Sciatic nerve (tissue), 2 donors: ENCODE measurements at places on chromosomes 6 and 20. TPM values are rescaled to one million over a fixed set of nuclear protein-coding genes. Genes with fewer than 3 reads are reported as not detected.

DNA sequence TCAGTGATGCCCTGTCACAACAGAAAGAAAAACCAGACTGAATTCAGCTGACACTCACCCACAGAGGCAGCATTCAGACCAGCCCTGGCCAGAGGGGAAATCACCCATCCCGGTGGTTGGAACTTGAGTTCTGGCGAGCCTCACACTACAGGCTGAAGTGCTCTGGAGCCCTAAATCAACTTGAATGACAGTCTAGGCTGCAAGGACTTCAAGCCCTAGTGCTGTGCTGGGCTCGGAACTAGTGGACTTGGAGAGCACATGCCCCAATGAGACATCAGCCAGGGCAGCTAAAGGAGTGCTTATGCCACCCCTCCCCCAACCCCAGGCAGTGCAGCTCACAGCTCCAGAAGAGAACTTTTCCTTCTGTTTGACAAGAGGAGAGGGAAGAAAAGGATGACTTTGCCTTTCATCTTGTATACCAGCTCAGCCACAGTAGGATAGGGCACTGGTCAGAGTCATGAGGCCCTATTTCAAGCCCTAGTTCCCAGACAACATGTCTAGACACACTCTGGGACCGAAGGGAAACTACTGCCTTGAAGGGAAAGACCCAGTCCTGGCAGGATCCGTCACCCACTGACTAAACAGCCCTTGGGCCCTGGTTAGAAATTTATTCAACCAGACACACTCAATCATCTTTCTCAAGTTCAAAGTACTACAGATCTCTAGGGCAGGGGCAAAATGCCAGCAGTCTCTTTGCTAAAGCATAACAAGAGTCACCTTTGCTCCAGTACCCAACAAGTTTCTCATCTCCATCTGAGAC, 43.2 kb upstream of the PNRC1 start:
- no peak for DNase-seq

GRCh38 chr6:4891141-4891540, 112.7 kb downstream of the RPP40 start:
- no peak for DNase-seq

DNA sequence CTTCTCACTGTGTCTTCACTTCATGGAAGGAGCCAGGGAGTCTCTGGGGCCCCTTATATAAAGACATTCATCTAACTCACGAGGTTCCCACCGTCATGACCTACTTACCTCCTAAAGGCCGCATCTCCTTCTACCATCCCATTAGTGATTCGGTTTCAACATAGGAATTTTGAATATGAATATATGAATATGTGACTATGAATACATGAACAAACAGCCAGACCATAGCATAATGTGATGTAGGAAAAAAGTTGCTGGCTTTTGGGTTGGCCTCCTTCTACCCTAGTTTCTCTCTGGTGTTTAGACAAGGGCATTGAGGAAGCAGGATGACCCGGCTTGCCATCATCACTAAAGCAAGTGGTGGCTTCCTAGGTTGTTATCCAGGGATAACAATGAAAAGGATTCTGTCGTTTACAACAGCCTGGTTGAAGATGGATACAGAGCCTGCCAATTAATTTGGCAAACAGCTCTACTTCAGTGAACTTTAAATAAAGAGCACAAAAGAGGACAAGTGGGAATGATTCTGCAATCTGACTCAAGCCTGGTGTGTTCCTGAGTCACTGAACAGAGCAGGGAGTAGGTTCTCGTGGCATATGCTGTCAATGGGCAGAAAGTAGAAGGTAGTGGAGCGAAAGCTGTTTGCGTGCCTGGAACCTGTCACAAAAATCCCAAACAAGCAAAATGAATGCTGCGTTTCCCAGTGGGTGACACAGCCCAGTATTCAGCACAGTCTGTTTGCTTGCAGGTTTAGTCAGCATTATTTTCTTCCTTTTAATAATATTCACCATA, 44.0 kb upstream of the DOK5 start:
- no peak for DNase-seq

- no peak for DNase-seq
Observed at GRCh38 chr20:41615676-41616075, 2.5 kb downstream of the CHD6 start.

DNA sequence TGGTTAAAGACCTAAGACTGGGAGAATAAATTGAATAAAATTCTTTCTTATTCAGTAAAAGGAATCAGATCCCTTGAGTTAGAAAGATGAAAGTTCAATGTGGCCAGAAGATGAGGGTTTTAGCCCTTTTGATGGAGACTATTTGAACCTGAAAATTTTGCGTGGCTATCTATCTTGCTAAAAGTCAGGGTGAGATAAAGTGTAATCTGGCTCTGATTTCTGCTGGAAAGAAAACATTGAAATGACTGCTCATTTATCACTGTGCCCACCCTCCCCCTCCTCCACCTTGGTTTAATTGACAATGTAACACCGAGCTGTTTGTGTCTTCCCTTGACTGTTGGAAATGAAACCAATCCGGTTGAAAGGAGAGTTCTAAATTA, 32.9 kb upstream of the TCF21 start:
- DNase-seq: no peak

- no peak for DNase-seq
Observed at GRCh38 chr20:36113566-36114250, 40.8 kb upstream of the EPB41L1 start.

GRCh38 chr6:36149476-36149875, 19.2 kb downstream of the MAPK13 start:
- no peak for DNase-seq

DNA sequence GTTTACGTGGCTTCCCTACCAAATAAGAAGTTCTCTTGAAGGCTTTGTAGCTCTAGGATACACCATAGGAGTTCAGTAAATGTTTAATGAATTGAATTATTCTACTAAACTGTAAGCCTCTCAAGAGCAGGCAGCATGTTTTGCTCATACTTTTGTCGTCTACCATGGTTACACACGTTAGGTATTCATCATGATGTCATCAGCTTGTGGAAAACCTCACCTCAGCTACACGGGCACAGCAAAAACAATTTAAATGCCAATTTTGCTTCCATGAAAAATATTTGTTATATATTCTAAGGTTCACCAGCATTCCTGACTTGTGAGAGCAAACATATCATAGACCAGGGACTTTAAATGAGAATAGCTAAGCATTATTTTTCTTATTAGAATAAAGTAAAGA, 16.7 kb downstream of the NCOA5 start:
- no peak for DNase-seq

DNA sequence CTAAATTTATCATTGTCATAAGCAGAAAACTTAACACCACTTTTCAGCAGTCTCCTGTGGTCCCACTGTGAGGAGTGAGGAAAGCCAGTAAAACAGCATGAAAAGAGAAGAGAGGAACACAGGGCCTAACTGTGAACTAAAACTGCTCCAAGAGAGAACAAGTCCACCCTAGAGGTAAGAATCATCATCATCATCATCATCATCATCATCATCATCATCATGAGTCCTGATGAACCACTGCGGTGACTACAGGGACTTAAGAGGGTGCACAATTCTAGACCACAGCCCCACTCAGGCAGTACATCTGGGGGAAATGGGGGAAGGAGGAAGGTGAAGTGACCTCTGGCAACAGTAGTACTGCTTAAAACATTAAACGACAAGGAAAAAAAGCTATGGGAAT, 13.6 kb downstream of the ZNF337 start:
- no peak for DNase-seq

- no peak for DNase-seq
Observed at GRCh38 chr6:127391094-127391953, 47.9 kb upstream of the ECHDC1 start.

DNA sequence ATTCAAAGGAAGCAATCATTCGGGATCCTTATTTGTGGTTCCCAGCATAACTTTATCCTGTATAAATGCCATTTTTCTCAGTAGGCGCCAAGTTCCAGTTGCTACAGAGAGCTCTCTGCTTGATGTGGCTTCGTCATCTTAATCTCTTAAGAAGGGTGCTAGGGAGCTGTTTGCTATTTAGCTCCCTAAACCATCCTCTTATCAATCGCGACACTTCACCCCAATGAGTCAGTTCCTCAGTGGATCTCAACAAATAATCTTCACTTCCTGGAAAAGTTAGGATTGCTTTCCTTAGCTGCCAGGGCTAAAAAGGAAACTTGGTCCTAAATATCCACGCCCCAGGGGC, 1.3 kb upstream of the NKAIN2 start:
- no peak for DNase-seq

DNA sequence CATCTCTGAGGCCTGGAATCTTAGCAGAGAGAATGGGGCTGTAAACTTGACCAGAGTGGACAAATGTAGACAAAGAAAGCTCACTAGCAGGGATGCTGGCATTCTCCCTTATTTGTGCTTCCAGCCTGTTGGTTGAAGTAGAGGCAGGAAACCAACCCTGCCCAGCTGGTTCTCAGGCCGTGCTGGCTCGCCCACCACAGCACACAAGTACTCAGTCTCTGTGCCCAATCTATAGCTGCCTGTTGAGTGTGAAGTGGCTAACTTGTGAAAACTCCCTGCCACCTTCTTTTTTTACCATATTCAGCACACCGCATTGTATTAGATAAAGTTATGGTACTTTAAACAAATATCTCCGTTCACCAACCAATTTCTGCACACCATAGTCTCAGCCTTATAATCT, 37.3 kb downstream of the HDDC2 start:
- DNase-seq: no peak

DNA sequence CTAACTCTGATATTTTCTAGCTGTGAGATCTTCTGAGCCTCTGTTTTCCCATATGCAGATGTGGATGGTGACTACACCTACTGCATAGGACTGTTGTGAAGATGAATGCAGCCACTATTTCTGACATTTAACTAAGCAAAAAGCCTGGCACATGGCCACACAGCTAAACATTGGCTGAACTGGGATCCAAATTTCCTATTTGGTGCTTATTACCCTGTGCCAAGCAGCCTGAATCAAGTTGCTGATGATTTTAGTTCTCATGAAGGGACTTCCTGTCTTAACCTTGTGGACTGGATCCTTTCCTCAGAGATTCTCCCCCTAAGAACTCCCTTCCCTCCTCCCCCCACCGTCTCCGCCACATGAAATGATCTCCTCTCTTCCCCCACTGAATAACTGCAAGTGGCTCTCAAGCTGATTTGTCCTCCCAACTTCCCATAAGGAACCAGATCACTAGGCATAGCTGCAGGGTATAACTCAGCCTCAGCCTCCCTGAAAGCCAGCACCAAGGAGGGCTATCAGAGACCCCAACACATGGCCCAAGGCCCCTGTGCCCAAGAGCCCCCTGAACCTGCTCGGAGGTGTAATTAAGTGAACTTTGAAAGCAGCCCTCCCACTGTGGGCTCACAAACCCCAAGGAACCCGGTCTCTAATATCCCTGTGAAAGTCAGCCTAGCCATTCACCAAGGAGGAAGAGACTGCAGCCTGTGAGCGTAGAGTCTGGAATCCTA, 55.7 kb downstream of the MAFB start:
- DNase-seq: no peak

- no peak for DNase-seq
Observed at GRCh38 chr6:2433711-2434110, 188.3 kb upstream of the GMDS start.

- no peak for DNase-seq
Observed at GRCh38 chr6:52209770-52210169, 23.6 kb downstream of the IL17A start.

GRCh38 chr6:27694547-27694874, 217.7 kb downstream of the OR2B2 start:
- DNase-seq: no peak

- DNase-seq: no peak
Observed at GRCh38 chr6:82744286-82745015, 321.2 kb downstream of the UBE3D start.

DNA sequence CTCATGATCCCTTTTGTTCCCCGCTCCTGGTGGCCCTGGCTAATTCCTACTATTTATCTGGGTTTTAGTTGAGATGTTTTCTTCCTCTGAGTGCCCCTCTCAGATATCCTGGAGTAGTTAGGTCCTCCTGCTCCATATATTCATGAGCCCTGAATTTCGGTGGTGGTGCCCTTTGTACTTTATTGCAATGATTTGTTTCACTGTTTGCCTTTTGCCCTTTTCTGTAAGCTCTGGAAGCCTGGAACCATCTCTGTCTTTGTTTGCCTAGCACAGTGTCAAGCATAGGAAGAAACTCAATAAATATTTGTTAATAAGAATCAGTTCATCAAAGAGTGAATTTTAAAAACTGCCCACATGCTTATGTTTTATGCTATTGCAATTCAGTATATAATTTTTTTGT, 144.9 kb downstream of the DNAH8 start:
- no peak for DNase-seq

DNA sequence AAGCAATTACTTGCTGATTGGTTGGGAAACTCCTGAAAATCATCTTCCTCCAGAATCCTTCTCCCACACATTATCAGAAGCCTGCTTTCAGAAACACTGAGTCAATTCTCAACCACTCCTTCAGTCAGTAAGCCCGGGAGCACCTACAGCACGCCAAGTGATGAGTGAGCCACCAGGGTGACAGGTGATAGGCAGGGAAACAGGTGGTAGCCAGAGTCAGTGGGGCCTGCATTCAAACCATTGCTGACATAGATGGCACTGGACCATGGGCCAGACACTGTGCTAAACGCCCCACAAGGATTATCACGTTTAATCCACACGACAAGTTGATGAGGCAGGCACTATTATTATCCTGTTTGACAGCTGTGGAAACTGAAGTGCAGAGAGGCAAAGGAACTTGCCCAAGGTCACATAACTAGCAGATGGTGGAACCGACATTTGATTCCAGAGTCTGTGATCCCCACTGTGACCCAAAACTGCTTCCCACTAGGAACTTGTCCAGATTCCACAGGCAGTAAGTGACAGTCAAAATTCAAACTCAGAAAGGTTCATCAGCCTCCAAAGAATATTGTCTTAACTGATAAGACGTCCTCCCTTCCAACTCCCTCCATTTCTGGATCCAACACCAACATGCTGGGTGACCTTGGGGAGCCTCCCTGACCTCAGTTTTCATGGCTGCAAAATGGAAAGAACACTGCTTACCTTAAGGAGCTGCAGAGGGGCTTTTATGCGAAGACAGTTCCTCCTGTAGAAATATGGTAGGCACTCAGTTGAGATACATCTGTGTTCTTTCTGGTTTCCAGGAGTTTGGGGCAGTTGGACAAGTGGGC, 23.9 kb upstream of the TOP1 start:
- no peak for DNase-seq

Gene OR2H1
- not detected for total RNA-seq

Gene SMPDL3A
- 9.3 TPM for total RNA-seq

Gene SLC4A11
- 0.89 TPM for total RNA-seq

Gene FKBP1C
- total RNA-seq: 0.89 TPM

Gene RPS21
- 986 TPM for total RNA-seq

Gene CEP250
- total RNA-seq: 39.1 TPM

Gene NKX2-4
- not detected for total RNA-seq

Gene ESR1
- 16.5 TPM for total RNA-seq

Gene PAX1
- 0.27 TPM for total RNA-seq
